Purkinje cell (primary cell): ENCODE measurements at places on chromosomes 2 and 18. TPM values are rescaled to one million over a fixed set of nuclear protein-coding genes. Genes with fewer than 3 reads are reported as not detected.

PRKAG3 gene
- polyA plus RNA-seq: not detected in 2 replicates

TEX51 gene
- not detected in 2 replicates for polyA plus RNA-seq

TMEM247 gene
- not detected in 2 replicates for polyA plus RNA-seq

UNC50 gene
- polyA plus RNA-seq: 113 and 126 TPM in 2 replicates

DPP10 gene
- polyA plus RNA-seq: 196 and 219 TPM in 2 replicates

L3MBTL4 gene
- 0.31 TPM in 1 of 2 replicates, not detected in the other for polyA plus RNA-seq

TGIF1 gene
- polyA plus RNA-seq: 0.54 and 0.77 TPM in 2 replicates

AMER3 gene
- polyA plus RNA-seq: 0.70 and 1.2 TPM in 2 replicates

DES gene
- polyA plus RNA-seq: not detected in 2 replicates

NT5C1B gene
- polyA plus RNA-seq: not detected in 2 replicates

HJURP gene
- not detected in 2 replicates for polyA plus RNA-seq

SMAD7 gene
- polyA plus RNA-seq: 0.42 and 2.0 TPM in 2 replicates

COL4A3 gene
- polyA plus RNA-seq: 1.3 and 4.7 TPM in 2 replicates

ABHD1 gene
- polyA plus RNA-seq: not detected in 2 replicates

RAPGEF4 gene
- polyA plus RNA-seq: 28.4 and 37.7 TPM in 2 replicates

LGALSL gene
- polyA plus RNA-seq: 27.3 and 28.9 TPM in 2 replicates

NT5DC4 gene
- 0.18 TPM in 1 of 2 replicates, not detected in the other for polyA plus RNA-seq

ACOXL gene
- polyA plus RNA-seq: not detected in 2 replicates

GPR35 gene
- polyA plus RNA-seq: not detected in 2 replicates

MC2R gene
- polyA plus RNA-seq: not detected in 2 replicates

SYT4 gene
- 52.6 and 76.1 TPM in 2 replicates for polyA plus RNA-seq

TRIP12 gene
- polyA plus RNA-seq: 55.3 and 58.7 TPM in 2 replicates

RAB17 gene
- not detected in 2 replicates for polyA plus RNA-seq

DTYMK gene
- polyA plus RNA-seq: 4.2 and 7.2 TPM in 2 replicates

KCNJ13 gene
- polyA plus RNA-seq: 1.1 and 4.3 TPM in 2 replicates

TRIM43 gene
- polyA plus RNA-seq: not detected in 2 replicates

SPATS2L gene
- polyA plus RNA-seq: 43.1 and 46.8 TPM in 2 replicates

IL1F10 gene
- polyA plus RNA-seq: not detected in 2 replicates

RUFY4 gene
- polyA plus RNA-seq: not detected in 2 replicates

PSMA8 gene
- polyA plus RNA-seq: 1.5 and 2.1 TPM in 2 replicates

COL3A1 gene
- polyA plus RNA-seq: 0.73 TPM in 1 of 2 replicates, not detected in the other

MARCO gene
- not detected in 2 replicates for polyA plus RNA-seq

SAG gene
- polyA plus RNA-seq: not detected in 2 replicates

HS6ST1 gene
- polyA plus RNA-seq: 1.4 and 2.2 TPM in 2 replicates

CCDC88A gene
- 239 and 283 TPM in 2 replicates for polyA plus RNA-seq

PSMG2 gene
- 312 and 321 TPM in 2 replicates for polyA plus RNA-seq

CHRND gene
- polyA plus RNA-seq: not detected in 2 replicates

MTCL1 gene
- 50.8 and 53.0 TPM in 2 replicates for polyA plus RNA-seq

KLHL41 gene
- 0.36 and 2.1 TPM in 2 replicates for polyA plus RNA-seq

PMAIP1 gene
- not detected in 2 replicates for polyA plus RNA-seq

RGPD8 gene
- 0.31 and 3.1 TPM in 2 replicates for polyA plus RNA-seq
